ENCODE measurements at places on chromosomes 6 and 20.

DNA sequence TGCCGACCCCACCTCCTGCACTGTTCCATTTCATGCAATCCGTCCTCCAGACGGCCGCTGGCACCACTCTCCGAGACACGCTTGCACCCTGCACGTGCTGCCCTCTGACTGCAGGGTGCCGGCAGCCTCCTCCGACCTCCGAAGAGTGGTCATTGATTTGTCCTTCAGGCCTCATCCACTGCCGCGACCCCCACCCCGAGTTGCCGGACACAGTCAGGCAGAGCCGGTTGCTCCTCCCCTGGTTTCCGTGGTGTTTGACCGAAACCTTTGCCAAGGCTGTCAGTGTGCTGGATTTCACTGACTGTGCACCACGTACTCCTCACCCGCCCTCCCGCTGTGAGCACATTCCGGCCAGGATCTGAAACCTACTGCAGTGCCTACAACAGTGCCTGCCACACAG is 156.4 kb upstream of the PDE10A start:
- no peak for DNase-seq

- no peak for DNase-seq
Measured at GRCh38 chr6:85429346-85429745, 20.5 kb upstream of the NT5E start.

DNA sequence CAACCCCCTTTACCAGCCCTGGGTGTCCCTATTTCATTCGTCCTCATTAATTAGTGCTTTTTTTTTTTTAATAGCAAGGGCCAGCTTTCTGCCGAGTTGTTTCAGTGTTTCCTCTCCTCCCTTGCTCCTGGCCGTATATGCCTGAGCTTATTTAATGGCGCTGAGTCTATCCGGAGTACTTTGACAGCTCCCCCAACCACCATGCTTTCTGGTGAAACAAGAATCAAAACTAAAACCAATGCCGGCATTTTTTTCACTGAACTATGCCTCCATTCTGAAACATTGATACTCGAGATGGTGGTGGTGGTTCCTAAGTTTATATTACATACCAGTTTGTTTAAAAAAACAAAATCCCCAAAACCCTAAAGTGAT is 1.2 kb downstream of the DCBLD1 start:
- DNase-seq, result peak; percentile 58

GRCh38 chr6:21928827-21929226 is 335.3 kb downstream of the SOX4 start:
- no peak for DNase-seq

- DNase-seq, result no peak
Measured at GRCh38 chr6:149337320-149337719, 19.8 kb downstream of the TAB2 start.

DNA sequence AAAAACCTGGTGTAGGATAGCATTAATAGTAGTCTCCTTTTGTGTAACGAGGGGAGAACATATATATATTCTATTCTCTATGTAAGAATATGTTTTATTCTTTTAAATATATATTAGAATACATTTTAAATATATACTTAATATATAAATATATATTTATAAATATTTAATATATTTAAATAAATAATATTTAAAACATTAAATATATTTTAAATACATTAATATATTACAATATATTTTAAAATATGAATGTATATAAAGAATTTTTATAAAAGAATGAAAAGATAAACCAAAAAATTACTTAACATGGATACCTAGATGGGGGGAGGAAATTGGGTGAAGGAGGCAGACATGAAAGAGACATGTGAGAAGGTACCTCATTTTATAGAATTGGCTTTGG is 53.0 kb upstream of the ZNF831 start:
- DNase-seq, result no peak

GRCh38 chr6:48973491-48973890 is 489.6 kb downstream of the MMUT start:
- no peak for DNase-seq

GRCh38 chr6:132115714-132116366 is 164.7 kb upstream of the CCN2 start:
- no peak for DNase-seq

DNA sequence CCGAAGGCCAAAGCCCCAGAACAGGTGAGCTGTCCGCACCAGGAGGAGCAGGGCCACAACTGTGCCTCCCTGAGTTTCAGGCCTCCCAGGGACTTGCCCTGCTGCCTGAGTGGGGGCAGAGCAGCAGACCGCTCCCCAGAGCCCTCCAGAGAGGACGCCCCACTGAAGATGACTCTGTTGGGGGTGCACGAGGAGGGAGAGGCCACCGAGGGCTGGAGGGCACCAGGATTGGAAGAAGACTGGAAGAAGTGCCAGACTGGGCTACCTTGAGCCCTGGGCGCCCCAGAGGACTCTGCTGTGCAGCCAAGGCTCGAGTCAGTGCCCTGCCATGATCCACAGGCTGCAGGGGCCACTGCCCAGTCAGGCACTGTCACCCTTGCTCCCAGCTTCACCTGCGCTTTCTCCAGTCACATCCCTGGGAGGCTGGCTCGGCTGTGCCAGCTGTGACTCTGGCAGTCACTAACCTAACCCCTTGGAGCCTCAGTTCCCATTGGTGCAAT is 11.3 kb downstream of the CST7 start:
- DNase-seq, result no peak
